ENCODE measurements at places on chromosomes 4 and X.

DNA sequence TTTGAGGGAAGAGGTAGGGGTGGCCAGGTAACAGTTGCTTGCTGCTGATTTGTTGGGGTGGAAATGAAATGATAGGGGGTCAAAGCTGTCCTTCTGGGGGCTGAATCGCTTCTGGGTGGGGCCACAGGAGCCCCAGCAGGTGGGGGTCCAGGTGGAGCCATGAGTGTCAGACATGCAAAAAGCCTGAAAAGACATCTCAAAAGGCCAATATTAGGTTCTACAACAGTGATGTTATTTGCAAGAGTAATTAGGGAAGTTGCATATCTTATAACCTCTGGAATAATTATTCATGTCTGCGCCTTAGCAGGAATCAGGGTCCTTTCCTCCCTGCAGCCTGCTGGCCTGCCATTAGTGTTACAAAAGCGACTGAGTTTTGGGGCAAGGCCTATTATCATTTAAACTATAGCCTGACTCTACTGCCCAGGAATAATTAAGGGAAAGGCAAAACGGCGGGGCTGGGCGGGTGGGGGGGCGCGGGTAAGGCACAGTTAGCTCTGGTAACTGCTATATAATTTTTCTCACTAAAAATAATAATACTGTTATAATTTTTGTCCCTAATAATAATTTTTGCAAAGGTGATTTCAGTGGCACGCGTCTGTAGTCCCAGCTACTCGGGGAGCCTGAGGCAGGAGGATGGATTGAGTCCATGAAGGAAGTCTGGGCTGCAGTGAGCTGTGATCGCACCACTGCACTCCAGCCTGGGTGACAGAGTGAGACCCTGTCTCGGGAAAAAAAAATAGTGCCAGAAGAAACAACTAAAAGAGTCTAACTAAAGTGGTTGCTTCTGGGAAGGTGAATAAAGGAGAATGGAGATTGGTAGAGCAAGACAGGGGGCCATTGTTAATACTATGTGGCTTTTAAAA, 145.7 kb downstream of the MAGEB17 start:
- DNase-seq, result no peak

DNA sequence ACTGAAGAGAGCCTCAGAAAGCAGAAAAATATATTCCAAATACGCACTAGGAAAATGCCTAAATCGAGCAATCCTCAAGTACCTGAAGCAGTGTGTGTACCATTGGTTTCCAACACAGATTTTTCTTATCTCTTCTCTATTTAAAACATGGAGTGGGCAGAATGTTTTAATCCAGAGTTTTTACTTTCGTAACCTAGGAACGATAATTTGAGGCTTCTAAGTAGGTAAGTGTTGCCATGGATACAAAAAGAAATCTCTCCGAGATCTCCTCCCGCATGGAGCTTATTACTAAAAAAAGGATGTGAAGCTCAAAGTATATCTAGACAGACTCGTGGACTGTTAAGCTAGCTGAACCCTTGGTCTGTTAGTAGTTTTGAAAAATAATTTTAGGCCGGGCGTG, 23.0 kb upstream of the OTUD4 start:
- DNase-seq, result no peak

GRCh38 chr4:8782135-8782534, 89.5 kb downstream of the HMX1 start:
- no peak for DNase-seq

DNA sequence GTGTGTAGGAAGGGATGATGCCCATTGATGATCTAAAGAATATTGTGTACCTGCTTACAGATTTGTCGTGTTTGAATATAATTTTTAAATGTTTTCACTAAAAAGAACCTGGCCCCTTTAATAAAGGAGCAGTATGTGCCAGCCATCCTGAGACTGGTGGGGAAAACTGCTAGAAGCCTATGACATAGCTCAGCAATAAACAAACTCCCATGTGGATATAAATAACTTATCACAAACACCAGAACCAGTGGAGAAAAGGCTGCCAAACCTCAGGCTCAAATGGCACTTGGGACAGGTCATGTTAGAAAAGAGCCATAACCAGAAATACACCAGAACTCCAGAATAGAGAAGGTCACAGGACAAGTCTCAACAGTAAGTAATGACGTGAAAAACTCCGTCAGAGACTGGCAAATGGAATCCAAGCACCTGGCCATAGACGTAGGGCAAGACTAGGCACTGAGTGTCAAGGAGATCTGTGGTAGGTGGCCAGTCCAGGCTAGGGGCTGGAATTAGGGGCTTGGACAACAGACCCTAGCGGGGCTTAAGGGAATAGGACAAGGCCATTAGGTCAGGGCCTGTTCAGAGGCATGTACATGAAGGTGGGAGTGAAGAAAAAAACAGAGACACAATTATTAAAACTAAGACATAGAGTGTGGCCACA, 11.7 kb upstream of the QRFPR start:
- no peak for DNase-seq

GRCh38 chr4:163649557-163650091, 155.1 kb downstream of the TMA16 start:
- no peak for DNase-seq

DNA sequence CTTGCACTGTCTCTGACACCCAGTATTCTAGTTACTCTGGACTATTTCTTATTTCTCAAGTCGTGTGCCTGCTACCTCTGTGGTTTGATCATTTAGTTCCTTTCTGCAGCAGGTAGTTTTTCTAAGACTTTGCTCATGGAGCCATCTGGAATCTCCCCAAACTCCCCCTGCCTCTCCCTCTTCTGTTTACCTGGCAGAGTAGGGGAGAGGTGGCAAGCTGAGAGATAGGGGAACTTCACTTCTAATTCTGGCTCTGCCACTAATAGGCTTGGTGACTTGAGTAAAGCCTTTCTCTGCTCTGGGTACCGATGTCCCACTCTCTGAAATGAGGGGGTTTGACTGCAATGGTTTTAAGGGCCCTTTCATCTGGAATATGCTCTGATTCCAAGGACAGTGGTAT, 141.3 kb downstream of the CPEB2 start:
- DNase-seq, result no peak

- no peak for DNase-seq
Observed at GRCh38 chrX:86149119-86149518, 868 bp downstream of the DACH2 start.
